ENCODE measurements at places on chromosomes 6 and 20.

- no peak for DNase-seq
These were observed 34.4 kb downstream of the TGM3 start for GRCh38 chr20:2330090-2330695.

- DNase-seq = no peak
These were observed 40.1 kb downstream of the SLC24A3 start for GRCh38 chr20:19252451-19253120.

- DNase-seq = no peak
These were observed 6.3 kb upstream of the NT5E start for GRCh38 chr6:85443349-85444117.

- peak; percentile 43 for DNase-seq
These were observed 38.7 kb downstream of the UQCC2 start for GRCh38 chr6:33672808-33673207.

DNA sequence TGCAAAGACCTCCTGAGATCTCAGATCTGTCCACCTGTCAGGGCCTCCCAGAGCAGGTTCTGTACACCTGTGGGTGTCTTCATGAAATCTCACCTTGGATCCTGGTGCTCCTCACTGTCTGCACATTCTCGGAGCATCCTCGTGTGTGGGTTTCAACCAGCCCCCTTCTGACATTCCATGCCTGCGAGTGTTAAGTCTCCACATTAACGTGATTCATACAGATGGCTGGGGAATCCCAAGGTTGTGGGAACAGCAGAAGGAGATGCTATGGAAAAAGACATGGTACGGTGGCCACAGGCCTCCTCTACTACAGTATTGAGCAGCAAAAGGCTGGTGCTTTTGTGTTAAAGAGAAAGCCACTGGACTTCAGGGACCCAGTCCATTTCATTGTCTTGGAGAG is 556.5 kb downstream of the DHX35 start:
- DNase-seq = no peak

DNA sequence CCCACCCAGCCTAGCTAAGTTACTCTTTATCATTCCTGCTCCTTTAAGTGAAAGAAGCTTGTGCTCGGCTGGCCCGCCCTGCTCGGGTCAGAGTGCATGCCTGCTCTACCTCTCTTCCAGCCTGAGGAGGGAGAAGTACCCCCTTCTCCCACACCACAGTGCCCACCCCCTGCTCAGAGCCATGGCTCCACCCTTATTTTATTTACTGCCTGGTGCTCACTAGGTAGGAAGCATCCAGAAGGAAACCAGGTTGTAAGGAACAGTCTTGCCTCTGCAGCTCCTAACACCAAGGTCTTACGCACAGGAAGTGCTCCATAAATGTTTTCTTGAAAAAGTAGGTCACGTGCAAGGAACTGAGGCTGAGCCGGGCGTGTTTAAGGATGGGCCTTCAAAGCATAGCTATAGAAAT is 105.7 kb upstream of the SNX9 start:
- no peak for DNase-seq

- DNase-seq = no peak
These were observed 10.8 kb upstream of the RNF24 start for GRCh38 chr20:4026093-4026601.

DNA sequence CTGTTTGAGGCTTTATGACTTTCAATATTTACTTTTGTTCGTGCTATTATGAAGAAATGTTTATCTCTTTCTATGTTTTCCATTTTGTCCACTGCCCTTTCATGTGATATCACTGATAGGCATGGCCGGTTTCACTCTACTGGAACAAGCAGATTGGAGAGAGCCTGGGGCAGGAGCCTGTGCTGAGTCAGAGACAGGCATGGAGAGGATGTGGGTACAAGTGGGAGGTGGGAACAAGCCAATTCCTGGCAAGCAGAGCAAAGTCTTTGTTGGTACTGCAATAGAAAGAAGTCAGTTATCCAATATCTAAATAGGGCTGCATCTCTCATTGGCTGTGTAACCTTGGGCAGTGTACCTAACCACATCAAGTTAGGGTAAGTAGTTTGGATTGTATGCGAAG is 545.6 kb upstream of the MAP3K7 start:
- DNase-seq = no peak

- DNase-seq = no peak
These were observed 38.6 kb downstream of the TAF4 start for GRCh38 chr20:62027116-62027515.

GRCh38 chr20:41425180-41425884 is 58.7 kb upstream of the EMILIN3 start:
- DNase-seq = no peak

- DNase-seq = no peak
These were observed at the start of gene BTBD3 for GRCh38 chr20:11917663-11918062. Gene BTBD3, plus strand, starts transcription at chr20:11917893. Its CDS starts 383 bp downstream, at chr20:11918276.

DNA sequence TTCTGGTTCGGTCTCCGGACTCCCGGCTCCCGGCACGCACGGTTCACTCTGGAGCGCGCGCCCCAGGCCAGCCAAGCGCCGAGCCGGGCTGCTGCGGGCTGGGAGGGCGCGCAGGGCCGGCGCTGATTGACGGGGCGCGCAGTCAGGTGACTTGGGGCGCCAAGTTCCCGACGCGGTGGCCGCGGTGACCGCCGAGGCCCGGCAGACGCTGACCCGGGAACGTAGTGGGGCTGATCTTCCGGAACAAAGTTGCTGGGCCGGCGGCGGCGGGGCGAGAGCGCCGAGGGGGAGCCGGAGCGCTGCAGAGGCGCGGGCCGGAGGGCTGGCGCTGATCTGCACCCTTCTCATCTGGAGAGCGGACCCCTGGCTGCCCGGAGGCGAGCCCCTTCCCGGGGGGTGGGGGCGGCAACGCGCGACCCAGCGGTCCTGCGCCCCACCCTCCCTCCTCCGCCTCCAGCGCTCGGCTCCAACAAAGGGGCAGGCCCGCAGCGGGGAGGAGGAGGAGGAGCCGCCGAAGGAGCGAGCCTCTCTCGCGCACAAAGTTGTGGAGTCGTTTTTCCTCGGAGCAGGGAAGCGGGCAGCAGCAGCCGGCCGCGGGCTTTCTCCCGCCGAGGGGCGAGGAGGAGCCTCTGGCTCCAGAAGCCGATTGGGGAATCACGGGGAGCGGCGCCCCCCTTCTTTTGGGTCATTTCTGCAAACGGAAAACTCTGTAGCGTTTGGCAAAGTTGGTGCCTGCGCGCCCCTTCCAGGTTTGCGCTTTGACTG is at the start of gene UTRN:
TSS of gene UTRN (plus strand) at position 553 of the 765 bp plus-strand sequence. CDS start 6,494 bp downstream, outside the sequence.
- no peak for DNase-seq

DNA sequence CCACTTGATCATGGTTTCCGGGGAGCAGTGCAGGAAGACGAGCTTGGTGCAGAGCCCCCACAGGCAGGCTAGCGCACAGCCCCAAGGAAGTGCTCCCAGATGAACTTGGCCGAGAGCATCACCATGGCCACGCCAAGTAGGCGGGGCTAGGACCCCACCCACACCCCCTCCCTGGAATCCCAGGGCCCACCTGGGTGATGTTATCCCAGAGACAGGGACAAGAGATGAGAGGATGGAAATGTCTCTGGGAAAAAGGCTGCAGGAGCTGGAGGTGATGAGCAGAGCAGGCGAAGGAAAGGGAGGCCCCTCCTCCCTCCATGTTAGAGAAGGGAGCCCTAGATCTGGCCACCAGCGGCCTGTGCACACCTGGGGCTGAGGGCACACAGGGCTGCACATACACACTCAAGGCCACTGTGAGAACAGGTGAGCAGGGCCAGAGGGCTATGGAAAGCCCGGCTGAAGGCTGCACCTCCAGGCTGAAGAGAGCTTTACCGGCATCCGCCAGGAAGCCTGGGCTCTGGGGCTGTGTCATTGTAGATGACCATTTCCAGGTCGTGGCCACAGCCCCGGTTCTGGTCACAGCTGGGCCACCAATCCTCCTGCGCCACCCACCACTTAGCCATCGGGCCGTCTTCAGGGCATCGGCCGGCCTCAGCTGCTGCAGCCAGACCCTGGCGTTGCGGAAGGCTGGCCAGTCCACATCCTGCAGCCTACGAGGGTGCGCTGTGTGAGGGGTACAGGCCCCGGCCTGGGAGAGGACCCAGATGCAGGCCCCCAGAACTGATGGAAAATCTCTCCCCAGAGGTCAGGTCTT is 24.9 kb downstream of the NPEPL1 start:
- DNase-seq = no peak

DNA sequence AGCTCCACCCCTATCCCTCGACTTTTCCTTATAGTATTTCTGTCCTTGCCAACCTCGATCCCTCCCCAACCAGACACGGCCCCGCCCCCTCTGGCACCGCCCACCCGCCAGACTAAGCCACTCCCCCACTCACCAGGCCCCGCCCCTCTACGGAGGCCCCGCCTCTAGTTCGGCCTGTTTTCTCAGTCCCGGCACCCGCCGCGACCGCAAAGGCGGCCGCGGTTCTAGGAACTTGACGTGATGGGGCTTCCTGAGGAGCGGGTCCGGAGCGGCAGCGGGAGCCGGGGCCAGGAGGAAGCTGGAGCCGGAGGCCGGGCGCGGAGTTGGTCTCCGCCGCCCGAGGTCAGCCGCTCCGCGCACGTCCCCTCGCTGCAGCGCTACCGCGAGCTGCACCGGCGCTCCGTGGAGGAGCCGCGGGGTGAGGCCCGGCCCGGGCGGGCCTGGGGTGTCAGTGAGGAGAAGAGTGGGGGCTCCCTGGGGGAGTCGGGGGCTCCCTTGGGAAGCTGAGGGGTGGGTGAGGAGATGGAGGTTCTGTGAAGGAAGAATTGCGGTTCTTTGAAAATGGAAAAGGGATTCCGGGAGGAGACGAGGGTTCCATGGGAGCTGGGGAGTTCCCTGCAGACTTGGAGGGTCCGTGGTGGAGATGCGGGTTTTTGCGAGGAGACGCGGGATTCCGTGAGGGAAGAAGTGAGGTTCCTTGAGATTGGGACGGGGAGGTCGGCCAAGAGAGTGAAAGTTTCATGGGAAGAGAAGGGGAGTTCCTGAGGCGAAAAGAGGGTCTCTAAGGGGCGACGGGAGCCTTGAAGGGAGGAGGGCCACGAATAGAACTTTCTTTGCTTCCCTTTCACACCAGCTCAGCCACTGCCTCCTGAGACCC is at the start of gene ACSS2:
TSS of gene ACSS2 (plus strand) at position 207 of the 877 bp plus-strand sequence. CDS start at position 241, 34 bp downstream.
- peak; percentile 81 for DNase-seq

GRCh38 chr6:147699637-147700036 is 191.1 kb downstream of the SAMD5 start:
- DNase-seq = no peak

DNA sequence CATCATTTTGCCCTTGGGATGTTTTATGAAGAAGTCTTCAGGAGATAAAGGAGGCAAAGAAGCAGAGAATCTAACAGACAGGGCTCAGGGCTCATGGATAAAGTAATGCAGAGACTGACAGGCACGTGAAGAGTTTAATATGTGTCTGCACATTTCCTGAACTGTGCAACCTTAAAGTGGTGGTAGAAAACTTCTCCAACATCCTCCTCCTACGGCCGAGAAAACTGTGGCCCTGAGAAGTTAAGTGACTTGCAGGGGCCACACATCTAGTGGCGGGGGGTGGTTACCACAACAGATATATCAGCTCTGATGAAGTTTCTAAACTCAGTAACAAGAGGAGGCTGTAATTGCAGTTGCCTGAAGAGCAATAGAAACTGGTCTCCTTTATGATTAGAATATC is 61.0 kb downstream of the SOBP start:
- DNase-seq = no peak

GRCh38 chr20:17043323-17043722 is 183.5 kb upstream of the PCSK2 start:
- DNase-seq = no peak

DNA sequence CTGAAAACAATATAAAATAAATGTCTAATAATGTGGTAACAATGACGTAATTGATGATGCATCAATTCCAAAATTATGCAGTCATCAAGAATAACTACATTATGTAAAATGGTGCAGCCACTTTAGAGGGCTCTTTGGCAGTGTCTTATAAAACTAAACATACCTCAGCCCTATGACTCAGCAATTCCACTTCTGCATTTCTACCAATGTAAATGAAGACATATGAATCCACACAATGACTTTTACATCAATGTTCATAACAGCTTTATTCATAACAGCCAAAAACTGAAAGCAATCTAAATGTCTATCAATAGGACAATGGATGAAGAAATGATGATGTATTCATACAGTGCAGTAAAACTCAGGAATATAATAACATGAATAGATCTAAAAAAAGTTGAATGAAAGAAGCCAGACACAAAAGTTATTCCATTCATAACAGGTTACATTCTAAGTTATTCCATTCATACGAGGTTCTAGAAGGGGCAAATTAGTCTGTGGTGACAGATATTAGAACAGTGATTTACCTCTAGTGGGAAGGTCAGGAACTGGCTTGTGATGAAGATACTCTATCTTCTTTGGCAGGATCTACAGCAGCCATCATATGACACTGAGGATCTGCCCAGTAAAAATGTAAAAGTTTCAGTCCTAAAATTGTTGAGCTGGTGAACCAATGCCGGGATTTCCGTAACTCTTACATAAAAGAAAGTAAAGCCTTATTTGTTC is 396.1 kb downstream of the PLCB1 start:
- no peak for DNase-seq

DNA sequence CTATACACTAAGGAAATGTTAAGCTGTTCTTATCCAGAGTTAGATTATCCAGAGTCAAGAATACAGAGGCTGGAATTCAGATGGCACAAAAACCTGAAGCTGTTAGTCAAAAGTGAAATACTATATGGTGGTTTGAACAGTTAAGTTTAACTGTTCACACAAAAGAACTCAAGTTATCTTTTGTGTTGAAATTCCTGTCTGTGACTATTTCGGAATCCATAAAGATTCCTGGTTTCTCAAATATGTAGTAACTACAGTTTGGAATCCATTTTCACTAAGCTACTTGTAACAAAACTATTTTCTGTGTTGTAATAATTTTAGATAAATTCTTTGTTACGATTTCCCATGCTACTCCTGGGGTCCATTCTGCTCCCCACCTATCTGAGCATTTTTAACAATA is 24.5 kb downstream of the FIG4 start:
- no peak for DNase-seq

- DNase-seq = no peak
These were observed 159.3 kb upstream of the LAMA2 start for GRCh38 chr6:128723667-128724066.

DNA sequence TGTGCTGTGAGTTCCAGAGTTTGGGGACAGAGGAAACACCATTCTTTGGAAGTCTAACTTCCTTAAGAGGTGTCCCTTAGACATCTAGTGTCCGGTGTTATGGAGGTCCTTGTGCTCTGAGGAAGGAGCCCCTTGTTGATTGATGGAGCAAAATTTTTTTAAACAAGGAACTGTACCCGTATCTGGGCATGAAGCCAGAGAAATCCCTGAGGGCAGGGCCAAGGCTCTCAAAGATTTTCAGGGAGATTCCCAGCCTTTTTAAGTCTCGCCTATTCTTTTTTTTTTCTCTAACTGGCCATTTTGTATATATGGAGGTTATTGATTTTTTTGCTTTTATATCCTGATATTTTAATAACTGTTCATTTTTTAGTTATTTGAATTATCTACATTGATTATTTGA is 45.9 kb downstream of the TRIM38 start:
- DNase-seq = no peak

DNA sequence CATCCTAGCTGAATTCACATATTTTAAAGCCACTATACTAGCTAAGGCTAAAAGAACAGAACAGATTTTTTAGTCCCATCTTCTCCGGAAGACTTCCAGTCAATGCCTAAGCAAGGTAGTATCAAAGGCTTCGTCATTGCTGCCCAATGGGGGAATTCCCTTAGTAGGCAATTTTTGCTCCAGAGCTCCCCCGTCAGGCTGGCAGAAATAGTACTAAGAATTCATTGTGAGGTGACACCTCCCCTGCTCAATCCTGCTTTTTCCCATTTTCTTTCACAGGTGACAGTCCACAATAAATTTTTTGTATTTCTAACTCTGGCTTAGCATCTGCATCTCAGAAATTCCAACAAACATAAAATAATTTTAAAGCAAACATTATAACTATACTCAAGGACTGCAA is 52.8 kb upstream of the SRSF6 start:
- no peak for DNase-seq
